Activated CD4-positive, alpha-beta T cell treated with anti-CD3 and anti-CD28 coated beads for 1 hour (primary cell): ENCODE measurements at places on chromosomes 6 and 20.

DNA sequence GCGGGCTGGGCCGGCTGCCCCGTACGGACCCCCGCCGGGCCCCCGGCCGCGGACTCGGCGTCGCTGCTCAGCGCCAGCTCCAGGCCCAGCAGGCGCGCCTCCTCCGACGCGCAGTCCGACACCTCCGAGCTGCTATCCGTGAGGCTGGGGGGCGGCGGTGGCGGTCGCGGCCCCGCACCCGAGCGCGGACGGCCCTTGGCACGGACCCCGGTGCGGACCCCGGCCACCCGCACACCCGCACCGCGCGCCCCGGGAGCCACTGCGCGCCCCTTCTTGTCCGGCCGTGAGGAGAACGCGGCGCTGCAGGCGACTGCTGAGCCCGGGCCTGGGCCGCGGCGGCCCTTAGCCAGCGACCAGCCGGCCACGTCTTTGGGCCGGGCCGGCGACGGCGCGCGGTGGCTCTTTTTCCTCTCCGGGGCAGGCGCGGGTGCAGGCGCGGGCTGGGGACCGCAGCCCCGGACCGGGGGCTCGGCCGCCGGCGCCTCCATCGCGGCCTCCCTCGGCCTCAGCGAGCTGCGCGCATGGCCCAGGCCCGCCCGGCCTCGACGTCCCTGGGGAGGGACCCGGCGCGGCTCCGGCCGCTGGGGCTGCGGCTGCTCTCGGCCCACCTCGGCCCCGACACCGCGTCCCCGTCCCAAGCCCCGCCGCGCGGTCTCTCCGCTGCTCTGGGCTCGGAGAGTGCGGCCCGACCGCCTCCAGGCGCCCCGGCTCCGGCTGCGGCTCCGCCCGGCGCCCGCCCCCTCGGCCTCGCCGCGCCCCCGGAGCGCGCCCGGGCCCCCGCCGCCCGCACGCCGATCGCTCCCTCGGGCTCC lies 12.9 kb upstream of the TLDC2 start:
- DNase-seq, result no peak

- DNase-seq, result no peak
These were observed 29.5 kb downstream of the LYRM4 start for GRCh38 chr6:5231289-5231688.

- DNase-seq, result no peak
These were observed 128.9 kb downstream of the GMDS start for GRCh38 chr6:2116496-2116895.

GRCh38 chr6:70394518-70395300 lies 18.6 kb upstream of the FAM135A start:
- no peak for DNase-seq

- DNase-seq, result no peak
These were observed 103.6 kb downstream of the ZMYND8 start for GRCh38 chr20:47252879-47253307.

DNA sequence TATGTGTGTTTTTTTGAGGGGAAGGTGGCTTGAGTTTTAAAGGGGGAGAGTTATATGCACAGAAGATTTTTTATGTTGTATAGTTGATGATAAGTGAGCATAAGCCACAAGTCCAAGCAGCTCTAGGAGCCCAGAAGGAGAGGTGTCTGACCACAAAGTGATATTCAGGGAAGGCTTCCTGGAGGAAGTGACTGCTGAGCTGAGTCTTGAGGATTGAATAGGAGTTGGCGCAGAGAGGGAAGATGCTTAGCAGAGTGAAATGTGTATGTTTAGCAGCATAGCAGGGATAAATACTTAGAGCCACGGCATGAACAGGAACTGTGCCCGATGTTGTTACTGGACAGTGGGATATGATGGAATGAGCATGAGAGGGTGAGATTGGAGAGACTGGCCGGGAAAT lies 255.1 kb upstream of the KCNG1 start:
- no peak for DNase-seq

GRCh38 chr6:111580826-111581505 lies 24.7 kb downstream of the TRAF3IP2 start:
- no peak for DNase-seq

- no peak for DNase-seq
These were observed 21.2 kb upstream of the BHLHE23 start for GRCh38 chr20:63027922-63028389.

DNA sequence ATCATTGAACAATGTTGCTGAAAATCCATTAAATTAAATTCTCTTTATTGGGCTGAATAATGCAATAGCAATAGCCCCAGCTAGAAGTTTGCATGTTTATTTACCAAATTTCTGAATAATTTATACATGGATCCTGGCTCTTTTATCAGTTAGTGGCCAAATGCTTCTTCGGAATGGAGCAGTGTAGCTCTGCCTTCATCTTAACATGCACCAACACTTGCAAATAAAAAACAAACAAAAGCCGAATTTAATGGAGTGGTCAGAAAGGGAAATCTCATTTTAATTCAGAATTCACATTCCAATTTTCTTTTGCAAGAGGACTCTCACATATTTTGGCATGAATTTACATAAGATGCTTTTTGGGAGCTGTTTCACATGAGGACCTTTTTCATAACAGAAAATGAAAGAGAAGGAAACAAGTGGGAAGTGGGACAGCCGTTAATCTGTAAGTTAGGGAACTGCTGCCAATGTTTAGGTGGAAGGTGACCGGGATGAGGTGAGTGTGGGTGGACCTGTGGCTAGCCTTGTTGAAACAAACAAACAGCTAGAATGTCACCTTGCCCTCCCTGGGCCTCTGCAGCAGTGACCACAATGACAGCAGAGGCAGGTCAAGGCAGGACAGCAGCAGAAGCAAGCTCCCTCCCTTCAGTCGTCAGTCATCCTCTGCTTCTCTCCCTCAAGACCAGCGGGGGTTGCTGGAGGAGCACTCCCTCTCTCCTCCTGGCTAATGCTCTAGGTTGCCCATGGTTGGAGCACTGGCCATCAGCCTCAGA lies 73.2 kb downstream of the INSM1 start:
- no peak for DNase-seq

- DNase-seq, result no peak
These were observed 7.1 kb upstream of the AFDN start for GRCh38 chr6:167819576-167819975.

DNA sequence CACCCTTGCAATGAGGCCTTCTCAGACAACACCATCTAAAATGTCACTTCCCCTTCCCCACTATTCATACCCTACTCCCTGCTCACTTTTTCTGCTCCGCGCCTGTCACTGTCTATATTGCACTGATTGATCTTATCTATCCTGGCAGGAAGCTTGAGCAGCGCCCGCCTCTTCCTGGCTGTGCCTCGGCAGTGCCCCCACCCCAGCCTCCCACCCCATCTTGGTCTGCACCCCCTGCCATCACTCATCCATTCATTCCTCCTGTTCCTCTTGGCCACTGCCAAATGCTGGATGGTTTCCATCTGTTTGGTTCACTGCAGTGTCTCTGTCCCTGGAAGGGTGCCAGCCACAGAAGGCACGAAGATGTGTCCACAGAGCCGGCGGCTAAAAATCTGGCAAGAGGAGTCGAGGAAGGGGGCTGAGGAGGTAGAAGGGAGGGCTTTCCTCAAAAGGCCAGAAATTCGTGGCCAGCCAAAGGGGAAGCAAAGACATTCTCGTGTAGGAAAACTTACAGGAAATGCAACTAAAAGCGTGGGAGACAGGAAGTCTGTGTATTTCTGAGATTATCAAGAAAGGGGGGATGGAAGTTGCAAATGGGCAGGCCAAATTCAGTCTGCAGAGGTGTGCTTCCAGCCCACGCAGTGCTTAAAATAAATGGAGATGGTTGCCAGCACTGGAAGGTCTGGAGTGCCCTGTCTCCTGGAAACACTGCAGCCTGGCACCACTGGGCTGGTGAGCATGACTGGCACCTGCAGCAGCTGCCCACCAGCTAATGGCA lies 27.6 kb downstream of the SYNJ2 start:
- DNase-seq, result no peak

DNA sequence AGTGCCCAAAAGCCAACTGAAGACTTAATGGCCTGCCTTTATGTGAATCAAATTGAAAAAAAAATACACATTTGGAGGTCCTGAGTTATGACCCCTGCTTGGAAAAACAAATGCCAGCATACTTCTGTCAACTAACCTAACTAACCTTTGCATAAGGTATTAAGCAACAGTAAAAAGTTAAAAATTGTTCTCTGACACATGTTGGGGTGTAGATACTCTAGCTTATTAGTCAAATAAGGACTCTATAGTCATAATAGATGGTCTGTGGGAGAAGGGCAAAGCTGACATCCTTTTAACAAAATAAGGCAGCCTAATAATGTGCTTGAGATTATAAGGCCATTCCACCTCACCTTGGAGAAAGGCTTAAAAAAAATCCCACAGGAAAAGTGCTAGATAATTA lies 140.5 kb downstream of the HIVEP2 start:
- DNase-seq, result no peak

DNA sequence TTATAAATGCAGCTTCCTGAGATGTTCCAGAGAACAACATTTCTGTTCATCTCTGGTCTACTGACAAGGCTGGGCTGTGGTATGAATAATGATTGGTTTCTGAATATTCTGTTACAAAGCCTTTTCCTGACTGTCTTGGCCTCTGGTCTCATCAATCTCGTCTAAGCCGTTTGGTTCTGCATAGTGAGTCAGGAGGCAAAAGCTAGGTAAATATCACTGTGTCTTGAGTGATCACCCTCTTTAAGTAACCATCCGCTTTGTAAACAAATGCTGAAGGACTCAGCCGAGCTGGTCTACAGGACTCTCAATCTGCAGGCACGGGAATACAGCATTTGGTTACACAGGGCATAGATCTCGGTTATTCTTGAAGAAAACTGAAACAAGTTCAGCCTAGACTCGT lies 511.9 kb downstream of the KIF16B start:
- no peak for DNase-seq

- DNase-seq, result no peak
These were observed at the start of gene AGER for GRCh38 chr6:32184084-32184640. AGER (minus strand) TSS chr6:32184253; CDS start chr6:32184222, 31 bp downstream.

DNA sequence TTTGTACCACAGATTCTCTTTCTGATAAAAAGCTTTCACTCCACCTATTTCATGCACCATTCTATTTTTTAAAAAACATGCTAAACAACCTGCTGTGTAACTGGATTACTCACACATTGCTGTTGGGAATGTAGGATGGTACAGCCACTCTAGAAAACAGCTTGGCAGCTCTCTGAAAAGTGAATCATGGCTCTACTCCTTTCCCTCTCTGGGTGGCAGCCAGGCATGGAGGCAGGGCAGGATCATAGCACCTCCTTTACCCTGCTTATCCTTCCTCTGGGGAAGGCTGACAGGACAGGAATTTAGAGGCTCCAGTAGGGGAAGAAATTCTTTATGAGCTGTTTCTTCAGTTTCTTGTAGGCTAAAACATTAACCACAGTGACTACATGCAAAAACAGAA lies 6.7 kb upstream of the VNN2 start:
- no peak for DNase-seq

DNA sequence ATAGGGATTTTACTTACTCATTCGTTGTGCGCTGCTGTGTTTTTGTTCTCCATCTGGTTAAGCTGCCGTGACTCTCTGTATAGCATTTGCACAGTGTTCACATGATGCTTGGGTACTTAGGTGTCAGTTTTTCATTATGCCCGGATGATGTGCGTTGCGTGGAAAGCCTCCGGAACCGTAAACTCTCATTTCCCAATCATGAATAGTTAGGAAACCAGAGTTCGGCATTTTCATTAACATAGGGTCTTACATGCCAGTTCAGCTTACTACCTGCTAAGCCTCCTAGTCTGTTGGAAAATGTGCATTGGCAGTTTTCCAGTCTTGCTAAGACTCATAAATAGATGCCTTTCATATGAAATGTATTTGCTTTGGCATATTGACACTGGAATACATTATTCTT lies 483.4 kb upstream of the FLRT3 start:
- DNase-seq, result no peak

DNA sequence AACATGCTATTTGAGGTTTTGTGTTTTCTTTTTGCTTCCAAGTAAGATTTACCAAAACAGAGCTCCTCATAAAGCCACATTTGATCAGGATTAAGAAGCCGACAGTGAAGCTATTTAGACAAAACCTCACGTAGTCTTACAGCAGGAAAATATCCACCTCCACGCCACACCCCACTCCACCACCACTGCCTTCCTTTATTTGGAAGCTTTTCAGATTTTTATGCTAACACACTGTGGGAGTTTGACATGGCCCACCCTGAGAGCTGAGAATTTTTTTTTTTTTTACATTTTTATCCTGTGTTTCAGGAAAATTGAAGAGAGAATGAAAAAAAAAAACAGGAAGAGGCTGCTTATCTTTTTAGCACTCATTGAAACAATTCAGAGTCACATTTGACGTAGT lies 104.8 kb upstream of the MC3R start:
- DNase-seq, result no peak

DNA sequence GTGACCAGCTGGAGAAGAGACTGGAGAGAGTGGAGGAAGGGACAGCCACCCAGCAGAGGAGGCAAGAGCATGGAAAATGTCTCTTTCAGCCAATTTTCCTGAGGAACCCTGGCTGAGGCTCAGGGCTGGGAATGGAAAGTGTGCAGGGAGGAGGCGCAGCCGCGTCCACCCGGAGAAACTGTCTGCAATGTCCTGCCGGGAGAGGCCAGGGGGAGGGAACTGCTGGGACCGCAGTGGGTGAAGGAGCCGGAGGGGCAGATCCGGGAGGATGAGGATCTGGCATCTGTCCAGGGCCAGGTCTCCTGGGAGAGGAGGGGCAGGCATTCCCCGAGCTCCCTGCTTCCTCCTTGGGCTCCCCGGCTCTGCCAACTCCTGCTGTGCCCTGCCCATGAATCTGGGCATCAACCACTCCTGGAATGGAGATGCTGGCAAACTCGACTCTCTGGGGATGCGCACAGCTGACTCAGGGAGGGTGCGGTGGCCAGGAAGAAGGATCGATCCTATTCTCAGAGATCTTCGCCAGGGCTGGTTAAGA lies 17.4 kb upstream of the HM13 start:
- no peak for DNase-seq

DNA sequence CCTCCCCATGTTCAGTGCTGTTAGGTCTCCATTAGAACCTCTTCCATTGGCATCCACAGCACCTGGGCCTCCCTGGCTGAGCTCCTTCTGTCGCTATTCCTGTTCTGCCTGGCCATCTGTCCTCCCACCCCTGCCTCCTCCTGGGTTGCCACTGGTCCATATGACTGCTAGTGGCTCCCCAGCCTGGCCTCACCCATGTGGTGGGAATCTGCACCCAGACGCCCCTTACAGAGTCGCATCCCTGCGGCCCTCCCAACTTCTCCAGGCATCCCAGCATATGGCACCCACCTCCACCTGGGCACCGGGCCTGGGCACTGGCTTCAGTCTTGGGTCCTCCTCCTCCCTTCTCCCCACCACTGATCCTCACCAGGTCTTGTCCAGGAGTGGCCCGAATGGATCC lies 7.7 kb downstream of the CDC25B start:
- no peak for DNase-seq
